Astrocyte (in vitro differentiated cells and primary cell): ENCODE measurements at places on chromosomes 13 and 19.
A peak's percentile ranks its signal among the peaks of the same experiment; 100 is the strongest.

DNA sequence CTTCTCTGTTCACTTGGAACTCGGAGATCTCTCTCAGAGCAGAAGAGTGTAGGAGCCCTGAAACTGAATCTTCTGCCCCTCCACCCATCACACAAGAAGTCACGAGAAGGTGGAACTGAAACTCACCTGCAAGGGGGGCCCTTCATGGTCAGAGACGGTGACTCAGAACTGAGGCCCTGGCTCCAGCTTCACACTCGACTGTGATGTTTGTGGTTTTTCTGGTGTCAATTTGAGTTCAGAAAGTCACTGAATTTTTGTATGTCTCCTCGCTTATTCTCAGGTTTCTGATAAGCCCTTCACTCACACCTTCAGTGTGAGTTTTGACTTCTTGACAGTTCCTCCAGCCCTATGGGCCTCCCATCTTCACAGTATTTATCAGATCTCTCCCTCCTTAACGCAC is 23.1 kb downstream of the SIGLEC5 start:
- H3K36me3 ChIP-seq: no peaks in the 10 kb centered on the region
- H3K27ac ChIP-seq: no peak overlapping the region
- no peak for DNase-seq
- no peaks in the 10 kb centered on the region for H3K27me3 ChIP-seq
- H3K4me1 ChIP-seq: no peaks in the 10 kb centered on the region
- no peak overlapping the region for H3K4me3 ChIP-seq

- peak within 1 kb of the TSS; percentile 65 for H3K4me3 ChIP-seq
- peak within 1 kb of the TSS; percentile 58 for H3K27ac ChIP-seq
- H3K4me1 ChIP-seq: peaks cover 27% of the 10 kb centered on the region
- DNase-seq: peak; percentile 98
- H3K36me3 ChIP-seq: no peaks in the 10 kb centered on the region
These were observed at the start of gene DACT3 for GRCh38 chr19:46661020-46661731. TSS of gene DACT3 (minus strand) at chr19:46661182. CDS start at chr19:46661064, 118 bp downstream.

DNA sequence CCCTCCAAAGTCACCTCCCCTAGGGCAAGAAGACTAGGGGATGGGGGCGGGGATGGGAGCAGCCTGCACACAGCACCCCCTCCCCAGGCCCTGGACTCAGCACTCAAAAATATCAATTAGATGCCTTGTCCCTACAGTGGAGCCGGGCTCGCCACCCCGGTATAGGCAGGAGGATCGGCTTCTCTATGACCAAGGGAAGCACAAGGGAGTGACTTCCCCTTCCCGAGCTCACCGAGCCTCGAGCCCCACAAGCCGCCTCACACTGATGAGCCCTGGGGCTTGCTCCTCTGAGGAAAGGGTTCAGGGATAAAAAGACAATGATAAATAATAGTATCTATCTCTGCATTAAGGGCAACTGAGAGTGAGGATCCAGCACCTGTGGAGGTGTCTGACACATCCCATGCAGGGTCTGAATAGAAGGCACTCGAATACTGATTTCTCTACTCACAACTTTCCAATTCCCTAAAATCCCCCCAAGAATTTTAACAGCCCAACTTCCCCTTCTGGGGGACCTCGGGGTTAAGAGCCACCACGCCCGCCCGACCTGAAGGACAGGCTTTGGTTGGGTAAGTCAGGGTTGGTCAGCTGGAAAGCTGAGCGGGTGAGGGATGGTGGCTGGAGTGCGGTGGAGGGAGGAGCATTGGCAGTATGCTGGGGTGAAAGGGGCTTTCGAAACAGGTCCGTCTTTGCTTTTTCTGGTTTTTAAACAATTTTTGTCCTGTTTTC is 51.3 kb downstream of the STK24 start:
- DNase-seq: no peak
- H3K27me3 ChIP-seq: no peaks in the 10 kb centered on the region
- H3K4me1 ChIP-seq: no peaks in the 10 kb centered on the region

DNA sequence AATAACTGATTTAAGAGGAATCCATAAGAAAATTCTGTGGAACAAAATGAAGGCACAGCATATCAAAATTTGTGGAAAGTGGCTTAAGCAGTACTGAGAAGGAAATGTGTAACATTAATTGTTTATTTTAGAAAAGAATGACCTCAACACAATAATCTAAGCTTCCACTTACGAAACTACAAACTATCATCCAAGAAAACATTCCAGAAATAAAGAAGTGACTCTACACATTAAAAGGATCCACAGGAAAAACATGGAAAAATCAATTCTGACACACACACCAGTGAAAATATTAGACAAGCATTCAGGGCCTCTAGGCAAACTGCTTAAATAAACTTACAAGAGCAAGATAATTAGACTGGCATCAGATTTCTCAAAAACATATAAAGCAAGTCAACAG is 14.0 kb downstream of the EXOSC8 start:
- H3K36me3 ChIP-seq: peaks cover 57% of the 10 kb centered on the region
- no peaks in the 10 kb centered on the region for H3K4me1 ChIP-seq
- H3K4me3 ChIP-seq: no peak overlapping the region
- no peaks in the 10 kb centered on the region for H3K27me3 ChIP-seq
- no peak overlapping the region for H3K27ac ChIP-seq

DNA sequence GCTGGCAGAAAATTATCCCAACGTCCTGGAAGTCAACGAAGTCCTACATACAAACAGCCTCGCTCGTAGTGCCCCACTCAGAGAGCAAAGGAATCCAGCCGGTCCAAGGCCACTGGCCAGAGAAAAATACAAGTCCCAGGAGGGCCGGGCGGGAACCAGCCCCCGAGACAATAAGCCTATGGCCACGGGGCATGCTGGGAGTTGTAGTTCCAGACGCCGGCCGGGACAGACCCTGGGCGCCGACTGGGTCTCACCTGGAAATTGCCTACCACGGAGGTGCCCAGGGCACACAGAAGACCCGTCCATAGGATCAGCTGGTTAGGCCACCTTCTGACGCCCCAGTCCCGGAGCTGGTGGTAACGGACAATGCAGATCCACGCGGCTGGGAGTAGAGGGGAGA is 5.4 kb downstream of the TMEM150B start:
- H3K27ac ChIP-seq: no peak overlapping the region
- H3K4me3 ChIP-seq: no peak overlapping the region
- no peaks in the 10 kb centered on the region for H3K36me3 ChIP-seq
- no peaks in the 10 kb centered on the region for H3K4me1 ChIP-seq
- H3K27me3 ChIP-seq: no peaks in the 10 kb centered on the region
